T-helper 22 cell (primary cell): ENCODE measurements at places on chromosomes 2 and 18.

DNA sequence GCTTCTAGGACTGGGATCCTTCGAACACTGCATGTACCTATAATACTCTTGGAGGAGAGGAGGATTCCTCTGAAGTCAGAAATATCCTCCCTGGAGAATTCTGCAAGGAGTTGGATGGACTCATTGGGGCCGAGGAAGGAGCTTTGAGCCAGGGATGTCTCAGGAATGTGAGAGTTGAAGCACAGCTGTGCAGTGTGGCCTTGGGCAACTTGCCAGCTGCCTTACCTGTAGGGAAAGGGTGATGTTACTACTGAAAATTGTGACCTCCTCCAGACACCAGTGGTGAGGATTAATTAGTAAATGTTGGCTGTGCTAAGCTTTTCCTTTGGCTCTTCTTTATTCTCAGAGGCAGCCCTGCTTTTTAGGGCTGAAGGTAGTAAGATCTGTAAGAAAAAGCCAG, 41.4 kb downstream of the FMNL2 start:
- DNase-seq, result no peak

DNA sequence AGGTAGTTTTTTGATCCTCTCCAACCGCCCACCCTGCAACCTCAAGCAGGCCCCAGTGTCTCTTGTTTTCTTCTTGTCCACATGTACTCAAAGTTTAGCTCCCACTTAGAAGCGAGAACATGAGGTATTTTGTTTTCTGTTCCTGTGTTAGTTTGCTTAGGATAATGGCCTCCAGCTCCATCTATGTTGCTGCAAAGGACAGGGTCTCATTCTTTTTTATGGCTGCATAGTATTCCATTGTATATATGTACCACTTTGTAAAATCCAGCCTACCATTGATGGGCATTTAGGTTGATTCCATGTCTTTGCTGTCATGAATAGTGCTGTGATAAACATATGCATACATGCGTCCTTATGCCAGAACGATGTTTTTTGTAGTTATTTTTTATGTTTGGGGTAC, 2.5 kb downstream of the CRYGC start:
- no peak for DNase-seq

DNA sequence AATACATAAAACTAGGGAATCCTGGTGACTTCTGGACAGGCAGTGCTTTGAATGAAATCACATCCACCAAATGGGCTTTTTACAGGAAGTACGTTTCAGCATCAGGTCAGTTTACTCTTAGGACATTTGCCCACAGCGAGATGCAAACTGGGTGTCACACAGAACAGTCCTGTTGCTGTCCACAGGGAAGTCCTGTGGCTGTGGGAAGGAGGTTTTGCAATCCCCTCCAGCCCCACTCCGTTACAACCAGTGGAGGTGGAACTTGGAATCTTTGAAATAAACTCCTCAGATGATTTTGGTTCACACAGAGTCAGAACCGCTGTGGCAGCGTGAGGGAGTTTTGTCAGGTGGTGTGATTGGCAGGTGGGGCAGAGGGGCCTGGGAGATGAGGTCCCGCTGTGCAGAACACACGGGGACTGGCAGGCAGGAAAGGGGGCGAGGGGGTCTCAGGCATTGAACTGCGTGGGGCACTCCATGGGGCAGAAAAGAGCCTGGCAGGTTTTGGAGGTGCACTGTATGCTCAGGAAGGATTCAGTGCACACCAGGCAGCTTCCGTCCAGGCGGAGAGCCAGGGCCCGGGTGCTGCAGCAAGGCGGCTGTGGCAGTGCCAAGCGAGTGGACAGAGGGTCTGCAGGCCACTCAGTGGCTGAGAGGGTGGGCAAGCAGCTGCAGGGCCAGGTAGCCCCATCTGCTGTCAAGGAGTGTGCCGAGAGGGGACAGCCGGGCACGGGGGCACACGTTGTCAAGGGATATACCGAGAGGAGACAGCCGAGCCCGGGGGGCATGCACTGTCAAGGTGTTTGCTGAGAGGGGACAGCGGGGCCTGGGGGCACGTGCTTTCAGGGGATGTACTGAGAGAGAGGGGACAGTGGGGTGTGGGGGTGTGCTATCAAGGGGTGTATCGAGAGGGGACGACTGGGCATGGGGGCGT, 148.7 kb downstream of the LDLRAD4 start:
- DNase-seq, result no peak

DNA sequence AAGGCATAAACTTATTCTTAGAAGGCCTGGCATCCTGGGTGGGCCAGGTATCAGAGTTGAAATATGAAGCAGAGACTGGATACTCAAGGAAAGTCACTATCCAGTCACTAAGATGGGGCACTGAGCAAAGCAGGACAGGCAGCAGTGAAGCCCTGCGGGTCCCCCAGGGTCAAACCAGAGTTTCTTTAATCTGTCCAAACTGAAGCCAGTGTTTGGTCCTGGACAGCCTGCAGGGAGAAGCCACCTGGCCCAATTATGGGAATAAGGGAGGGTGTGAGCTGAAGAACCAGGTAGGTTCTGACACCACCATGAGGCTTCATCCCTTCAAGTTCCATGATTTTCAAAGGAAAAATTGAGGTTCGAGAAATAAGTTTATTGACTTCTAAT, 298.4 kb upstream of the FBXO11 start:
- no peak for DNase-seq

- no peak for DNase-seq
Observed at GRCh38 chr2:172701250-172701649, 34.4 kb upstream of the RAPGEF4 start.

DNA sequence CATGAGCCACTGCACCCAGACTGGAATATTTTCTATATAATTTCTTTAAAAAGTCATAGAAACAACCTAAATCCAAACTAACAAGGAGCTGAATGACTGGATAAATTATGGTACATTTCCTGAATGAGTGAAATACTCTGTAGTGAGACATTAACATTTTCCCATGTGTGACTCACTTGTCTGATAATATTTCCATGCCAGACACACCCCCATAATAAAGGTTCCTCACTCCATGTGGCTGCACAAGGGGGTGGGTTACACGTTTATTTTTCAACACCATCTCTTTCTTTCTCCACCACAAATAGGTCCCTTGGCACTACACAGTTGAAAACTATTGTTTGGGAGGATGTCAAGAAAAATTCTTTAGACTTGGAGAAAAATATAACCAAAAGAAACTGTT, 266.3 kb upstream of the LYPD1 start:
- no peak for DNase-seq

DNA sequence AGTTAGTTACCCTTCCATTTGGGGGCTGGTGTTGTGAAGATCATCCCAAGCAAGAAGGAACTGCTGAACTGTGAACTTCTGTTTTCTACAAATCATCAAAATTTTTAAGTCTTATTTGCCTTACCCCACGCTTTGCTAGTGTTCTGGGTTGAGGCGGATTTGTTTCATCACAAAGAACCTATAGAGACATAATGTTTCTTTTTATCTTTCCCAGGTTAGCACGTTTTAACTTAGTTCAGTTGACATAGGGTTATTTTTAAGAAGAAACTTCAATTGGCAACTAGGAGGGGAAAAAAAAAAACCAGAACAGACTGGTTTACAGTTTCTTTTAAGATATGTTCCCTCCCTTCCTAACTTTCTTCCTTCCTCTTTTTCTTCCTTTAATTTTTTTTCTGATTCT, 31.1 kb upstream of the CERS6 start:
- no peak for DNase-seq

DNA sequence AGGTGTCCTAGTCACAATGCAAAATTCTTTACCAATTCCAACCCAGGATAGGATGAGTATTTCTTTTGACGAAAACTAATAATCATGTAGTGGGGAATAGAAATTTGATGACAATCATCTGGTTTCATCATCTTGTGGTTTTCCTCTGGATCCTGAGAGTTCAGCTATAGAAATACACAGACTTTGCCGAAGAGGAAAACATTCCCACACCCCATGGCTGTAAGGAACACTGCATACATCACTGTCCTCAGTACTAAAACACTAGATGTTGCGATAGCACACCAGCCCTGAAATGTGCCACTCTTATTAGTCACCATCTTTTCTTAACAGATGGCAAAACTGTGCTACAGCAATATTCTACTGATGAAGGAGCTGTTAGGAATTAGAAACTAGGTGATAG, 29.4 kb downstream of the CERKL start:
- DNase-seq, result no peak

- DNase-seq, result no peak
Observed at GRCh38 chr2:206920951-206921350, 18.4 kb upstream of the CPO start.

DNA sequence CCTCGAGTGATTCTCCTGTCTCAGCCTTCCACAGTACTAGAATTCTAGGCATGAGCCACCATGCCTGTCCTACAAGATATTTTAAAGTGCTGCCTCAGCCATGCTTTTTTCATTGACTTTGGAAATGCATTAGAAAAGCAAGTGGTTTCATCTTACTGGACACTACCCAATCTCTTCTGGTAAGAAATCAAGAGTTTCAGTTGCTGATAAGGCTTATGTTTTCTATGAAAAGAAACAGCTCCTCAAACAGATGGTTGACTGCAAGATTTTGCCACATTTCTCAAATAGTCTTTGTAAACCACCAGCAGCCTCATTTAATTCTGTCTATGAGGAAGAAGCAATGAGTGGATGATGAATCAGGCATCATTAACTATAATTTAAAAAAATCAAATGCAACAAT, 264.5 kb upstream of the LRP1B start:
- no peak for DNase-seq

DNA sequence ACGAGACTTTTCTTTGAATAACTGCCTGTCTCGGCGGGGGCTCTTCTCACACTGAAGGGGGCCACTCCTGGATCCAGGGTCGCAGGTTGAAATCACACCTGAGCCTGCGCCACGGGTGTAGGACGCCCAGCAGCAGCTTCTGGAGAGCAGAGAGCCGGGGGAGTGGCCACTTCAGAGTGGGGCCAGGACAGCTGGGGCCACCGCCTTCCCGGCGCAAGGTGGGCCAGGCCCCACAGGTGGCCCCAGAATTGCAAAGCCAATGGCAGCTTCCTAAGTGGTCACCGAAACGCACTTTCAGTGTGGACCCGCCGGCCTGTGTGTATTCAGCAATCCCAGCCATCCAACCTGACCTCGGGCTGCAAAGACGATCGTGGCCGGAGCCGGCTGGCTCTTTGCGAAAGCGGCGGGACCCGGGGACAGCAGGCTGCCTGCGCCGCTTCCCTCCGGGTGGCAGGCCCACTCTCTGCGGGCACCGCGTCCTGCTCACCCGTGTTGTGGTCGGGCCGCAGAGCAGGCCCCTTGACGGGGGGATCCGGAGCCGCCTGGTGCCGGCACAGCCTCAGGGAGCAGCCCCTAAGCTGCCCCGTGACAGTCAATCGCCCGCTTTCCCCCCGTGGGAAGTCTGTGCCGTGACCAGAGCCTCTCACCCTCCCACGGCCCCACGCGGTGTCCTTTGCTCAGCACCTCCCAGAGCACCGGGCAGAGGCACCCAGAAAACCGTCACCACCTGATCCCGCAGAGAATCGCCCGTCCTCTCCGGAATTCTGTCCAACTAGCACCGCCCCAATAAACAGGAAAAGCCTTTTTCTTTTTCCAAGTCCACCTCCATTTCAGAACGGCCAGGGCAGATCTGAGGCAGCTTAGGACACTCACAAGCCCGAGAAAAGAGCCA, 144.7 kb downstream of the ZNF516 start:
- DNase-seq, result no peak

DNA sequence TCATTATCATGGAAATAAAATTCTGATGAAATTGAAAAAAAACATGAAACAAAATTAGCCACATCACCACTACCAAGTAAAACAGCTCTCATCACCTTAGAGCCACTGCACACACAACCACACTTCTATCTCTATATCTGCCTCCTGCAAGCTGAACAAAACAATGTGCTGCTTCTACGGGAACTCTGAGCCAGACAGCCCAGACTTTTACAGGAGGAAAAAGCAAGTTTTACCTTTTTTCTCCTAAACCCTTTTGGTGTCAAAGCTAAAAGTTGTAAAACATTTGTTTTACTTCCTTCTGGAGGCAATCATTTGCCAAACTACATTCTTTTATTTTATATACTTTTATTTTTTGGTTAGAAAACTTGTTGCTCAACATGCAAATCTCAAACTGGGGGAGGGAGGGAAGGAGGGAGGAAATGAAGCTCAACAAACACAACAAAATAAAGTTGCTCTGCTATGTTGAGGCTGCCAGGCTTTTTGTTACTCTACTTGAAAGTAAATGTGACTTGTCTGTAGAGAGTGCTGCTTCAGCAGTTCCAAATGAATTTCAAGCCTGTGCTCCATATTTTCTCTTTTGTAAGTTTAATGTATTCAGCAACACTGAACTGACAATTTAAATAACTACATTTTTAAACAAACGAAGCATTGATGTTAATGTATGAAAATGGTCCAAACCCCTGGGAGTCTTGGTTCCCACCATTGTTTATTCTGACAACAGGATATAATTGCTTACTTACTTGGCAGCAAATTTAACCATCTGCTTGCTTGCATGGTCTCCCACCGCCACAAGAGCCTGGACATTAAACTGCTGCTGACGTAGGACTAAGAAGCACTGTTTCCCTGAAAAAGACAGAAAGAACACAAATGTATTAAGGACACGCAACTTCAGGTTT, 24.5 kb downstream of the DARS1 start:
- DNase-seq, result peak; percentile 18

DNA sequence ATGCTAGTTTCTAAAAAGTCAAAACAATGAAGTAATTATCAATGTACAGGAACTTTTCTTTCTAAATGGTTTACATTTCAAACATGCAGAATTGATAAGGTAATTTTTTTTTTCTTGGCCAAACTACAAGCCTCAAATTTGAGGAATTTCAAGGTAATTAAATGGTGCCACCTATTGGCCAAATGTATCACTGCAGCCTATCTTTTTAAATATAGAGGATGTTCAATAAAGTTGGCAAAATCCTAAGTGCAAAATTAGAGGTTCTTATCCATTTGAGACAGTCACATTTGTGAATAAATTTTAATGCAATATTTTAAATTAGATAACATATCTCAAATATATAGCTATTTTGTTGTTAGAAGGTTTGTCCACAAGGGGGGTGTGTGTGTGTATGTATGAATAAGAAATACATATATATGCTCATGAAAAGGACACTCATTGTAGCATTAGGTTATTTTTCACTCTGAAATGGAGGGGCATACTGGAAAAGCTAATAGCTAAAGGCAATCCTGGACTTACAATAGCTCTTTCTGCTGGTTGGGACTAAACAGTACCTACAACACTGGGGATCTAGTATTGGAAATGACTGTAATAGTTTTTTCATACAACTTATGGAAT, 26.2 kb downstream of the MMADHC start:
- no peak for DNase-seq

DNA sequence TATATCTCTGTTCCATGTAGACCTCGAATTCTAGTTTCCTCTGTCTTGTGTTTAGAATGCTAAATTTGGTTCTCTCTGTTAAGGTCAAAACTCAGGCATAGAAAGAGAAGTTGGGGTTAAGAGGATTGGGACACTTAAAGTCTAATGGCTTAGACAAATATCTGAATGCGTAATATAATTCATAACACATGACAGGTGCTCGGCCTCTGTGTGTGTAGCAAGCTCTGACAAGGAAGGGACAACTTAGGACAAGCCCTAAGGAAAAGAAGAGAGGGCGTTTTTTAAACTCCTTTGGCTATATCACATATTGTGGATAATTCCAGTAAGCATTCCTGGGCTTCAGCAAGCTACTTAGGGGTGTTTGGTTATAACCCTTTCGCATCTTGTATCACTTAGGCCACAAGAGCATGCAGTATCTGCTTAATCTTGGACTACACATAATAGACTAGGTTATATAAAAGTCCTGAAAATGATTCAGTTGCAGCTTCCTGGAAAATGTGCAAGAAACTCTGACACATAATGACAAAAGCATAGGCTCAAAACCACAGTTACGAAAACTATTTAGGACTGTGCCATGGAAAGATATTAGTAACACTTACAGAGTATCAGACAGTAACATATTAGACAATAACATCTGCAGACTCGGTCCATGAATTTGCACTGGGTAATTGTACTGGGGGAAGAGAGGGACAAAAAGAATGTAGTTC, 16.1 kb upstream of the CREB1 start:
- no peak for DNase-seq
